Uterus (tissue), 4 donors: ENCODE measurements at places on chromosomes 7 and 10.
A peak's percentile ranks its signal among the peaks of the same experiment; 100 is the strongest.

DNA sequence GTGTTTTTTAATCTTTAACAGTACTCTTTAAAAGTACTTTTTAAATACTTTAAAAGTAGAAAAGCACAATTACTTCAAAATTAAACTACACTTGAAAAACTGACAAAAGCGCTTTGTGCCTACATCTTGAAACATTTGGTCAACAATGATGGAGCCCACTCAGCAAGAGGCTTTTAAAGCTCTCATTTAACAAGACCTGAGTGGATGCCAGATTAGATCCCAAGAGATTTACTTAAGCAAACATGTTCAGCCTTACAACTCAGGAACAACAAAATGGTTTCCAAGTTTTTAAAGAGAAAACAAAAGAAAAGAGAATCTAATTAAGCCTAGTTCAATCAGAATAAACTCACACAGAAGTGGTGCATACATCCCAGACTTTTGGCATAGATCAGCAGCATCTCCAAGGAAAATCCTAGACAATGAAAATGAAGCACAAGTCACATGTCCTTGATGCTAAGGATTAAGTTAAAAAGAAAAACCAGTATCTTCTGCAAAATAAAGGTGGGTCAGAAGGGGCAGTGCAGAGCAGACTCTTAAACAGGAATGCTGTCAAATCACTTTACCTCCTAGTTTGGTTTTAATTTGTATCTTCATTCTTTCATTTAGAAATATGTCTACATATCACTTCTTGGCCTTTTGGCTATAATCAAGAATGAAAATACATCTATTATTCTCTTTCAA, 26.2 kb downstream of the HIBADH start:
- no peak for DNase-seq

DNA sequence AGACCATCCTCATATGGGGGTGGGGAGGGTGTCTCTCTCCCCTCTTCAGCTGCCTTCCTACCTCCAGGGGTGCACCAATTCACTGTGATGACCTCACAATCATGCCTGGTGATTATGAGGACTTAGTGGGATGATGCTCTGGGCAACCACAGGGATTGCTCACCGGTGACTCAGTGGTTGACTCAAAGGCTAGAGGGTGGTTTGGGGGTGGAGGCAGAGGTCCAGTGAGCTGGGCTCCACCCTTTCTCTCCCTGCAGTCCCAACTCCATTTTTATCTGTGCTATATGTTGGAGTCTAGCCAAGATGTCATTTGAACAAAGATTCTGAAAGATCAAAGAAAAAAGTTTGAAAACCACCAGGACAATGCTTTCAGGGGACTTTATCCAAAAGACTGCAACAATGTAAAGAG, 286.9 kb downstream of the KCNMA1 start:
- peak; percentile 59 for DNase-seq

DNA sequence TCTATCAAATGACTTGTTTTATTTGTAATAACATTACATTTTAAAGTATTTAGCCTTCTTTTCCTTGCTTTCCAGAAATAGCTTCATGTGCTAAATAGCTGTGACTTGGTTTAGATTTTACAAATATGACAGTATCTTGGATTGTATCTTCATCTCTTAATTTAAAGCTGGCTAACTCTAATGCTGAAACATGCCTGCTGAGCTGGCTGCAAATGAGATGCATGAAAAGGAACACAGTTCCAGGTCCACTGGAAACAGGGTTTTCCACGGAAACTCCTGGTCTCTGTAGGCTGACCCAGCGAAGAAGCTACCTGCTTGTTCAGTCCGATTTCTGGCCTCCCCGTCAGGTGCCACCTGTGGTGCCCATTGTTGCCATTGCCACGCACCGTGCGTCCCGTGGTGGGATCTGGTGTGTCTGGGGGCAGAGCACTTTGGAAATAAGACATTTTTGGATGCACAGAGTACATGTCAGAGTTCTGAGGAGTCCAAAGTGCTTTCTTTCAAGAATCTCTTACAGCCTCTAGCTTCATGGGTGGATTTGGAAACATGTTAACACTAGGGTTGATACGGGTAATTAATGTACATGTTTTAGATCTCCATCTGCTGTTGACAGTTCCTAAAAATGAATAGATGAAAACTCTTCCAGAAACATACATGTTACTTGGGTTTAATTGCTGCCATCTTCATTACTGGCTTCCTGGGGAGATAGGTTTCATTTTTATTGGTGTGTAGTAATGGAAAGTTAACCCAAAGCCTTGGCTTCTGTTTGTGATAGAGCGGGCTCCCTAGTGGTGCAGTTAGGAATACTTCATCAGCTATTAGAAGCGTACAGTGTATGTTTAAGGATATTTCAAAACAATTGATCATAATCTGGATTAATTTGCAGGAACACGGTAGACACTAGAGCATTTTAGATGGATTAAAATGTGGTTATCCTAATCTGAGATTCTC, 45.0 kb downstream of the SHH start:
- no peak for DNase-seq

GRCh38 chr7:140201393-140201792, 24.6 kb upstream of the KDM7A start:
- no peak for DNase-seq

DNA sequence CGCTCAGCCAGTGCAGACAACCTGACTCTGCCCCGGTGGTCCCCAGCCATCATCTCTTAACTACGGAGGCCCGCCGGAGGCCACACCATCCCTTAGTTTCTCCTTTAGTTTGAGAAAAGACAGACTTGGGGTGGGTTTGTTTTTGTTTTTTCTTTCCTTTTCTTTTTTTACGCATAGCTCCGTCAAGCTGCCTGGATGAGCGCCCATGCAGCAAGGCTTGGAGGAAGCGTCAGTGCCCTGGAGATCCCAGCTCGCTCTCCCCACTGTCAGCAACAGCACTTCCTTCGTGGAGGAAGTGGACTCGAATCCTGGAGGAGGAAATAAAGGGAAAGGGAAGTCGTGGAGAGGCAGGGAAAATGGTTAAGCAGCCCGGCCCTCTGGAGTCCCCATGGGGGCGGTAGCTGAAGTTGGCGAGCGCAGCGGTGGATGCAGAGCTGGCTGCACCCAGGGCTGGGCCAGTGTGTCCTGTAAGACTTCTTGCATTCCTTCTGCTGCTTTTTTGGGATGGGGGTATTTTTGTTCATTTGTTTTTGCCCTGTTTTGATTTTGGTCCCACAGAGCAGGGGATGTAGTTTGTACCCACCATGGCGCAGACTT, 35.9 kb upstream of the GJD4 start:
- DNase-seq, result no peak

GRCh38 chr10:49652421-49653272, 26.8 kb upstream of the C10orf53 start:
- no peak for DNase-seq
